Thyroid gland (tissue), 4 donors: ENCODE measurements at places on chromosomes 3 and 15. TPM values are rescaled to one million over a fixed set of nuclear protein-coding genes. Genes with fewer than 3 reads are reported as not detected.

DNA sequence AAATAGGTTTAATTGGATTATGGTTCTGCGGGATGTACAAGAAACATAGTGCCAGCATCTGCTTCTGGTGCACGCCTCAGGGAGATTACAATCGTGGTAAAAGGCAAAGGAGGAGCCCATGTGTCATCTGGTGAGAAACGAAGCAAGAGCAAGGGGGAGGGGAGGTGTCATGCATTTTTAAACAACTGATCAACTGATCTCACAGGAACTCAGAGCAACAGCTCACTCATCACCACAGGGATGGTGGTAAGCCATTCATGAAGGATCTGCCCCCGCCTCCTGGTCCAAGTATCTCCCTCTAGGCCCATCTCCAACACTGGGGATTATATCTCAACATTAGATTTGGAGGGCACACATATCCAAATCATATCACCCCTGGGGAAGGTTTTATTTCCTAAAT, 42.1 kb upstream of the FGF7 start:
- no peak for DNase-seq
- H3K4me1 ChIP-seq = no peaks in the 10 kb centered on the region
- H3K27me3 ChIP-seq = no peaks in the 10 kb centered on the region
- no peaks in the 10 kb centered on the region for H3K36me3 ChIP-seq

- DNase-seq = no peak
- no peak overlapping the region for H3K4me3 ChIP-seq
- H3K4me1 ChIP-seq = peaks cover 24% of the 10 kb centered on the region
- H3K36me3 ChIP-seq = no peaks in the 10 kb centered on the region
These were observed 12.9 kb downstream of the CCDC80 start for GRCh38 chr3:112627919-112628466.

- DNase-seq = no peak
- H3K4me3 ChIP-seq = no peak overlapping the region
- no peaks in the 10 kb centered on the region for H3K27me3 ChIP-seq
These were observed 436.5 kb upstream of the WNT5A start for GRCh38 chr3:55923626-55924025.

- DNase-seq = no peak
- no peaks in the 10 kb centered on the region for H3K36me3 ChIP-seq
- H3K4me3 ChIP-seq = no peak overlapping the region
These were observed 251.1 kb upstream of the CNTN4 start for GRCh38 chr3:1847571-1847970.

DNA sequence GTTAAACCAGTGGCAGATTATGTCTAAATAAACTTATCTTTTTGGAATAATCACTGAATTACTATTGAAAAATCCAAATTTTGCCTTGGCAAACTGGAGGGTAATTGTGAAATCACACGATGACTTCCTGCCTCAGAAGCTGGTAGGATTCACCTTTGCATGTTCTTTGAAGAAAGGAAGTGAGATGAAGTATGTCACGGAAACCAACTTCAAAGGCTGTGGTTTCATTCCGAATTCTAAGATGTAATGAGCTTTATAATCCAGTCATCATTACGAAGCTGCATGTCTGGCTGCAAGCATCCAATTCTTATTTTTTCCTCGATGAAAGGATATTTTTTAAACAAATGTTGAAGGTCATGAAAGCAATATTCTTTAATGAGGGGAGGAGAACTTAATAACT, 15.0 kb upstream of the ZBED2 start:
- no peak overlapping the region for H3K27ac ChIP-seq
- DNase-seq = no peak
- no peak overlapping the region for H3K4me3 ChIP-seq
- H3K36me3 ChIP-seq = no peaks in the 10 kb centered on the region
- no peaks in the 10 kb centered on the region for H3K27me3 ChIP-seq

Gene FGF12
- 5.6 TPM for total RNA-seq

Gene GOLGA6L10
- total RNA-seq = 1.9 TPM

- peaks cover 5% of the 10 kb centered on the region for H3K36me3 ChIP-seq
- no peak overlapping the region for H3K4me3 ChIP-seq
- H3K27ac ChIP-seq = no peak overlapping the region
- H3K27me3 ChIP-seq = no peaks in the 10 kb centered on the region
- no peak for DNase-seq
- H3K4me1 ChIP-seq = peaks cover 11% of the 10 kb centered on the region
These were observed 78.4 kb upstream of the LIMD1 start for GRCh38 chr3:45515999-45516725.

Gene LSMEM2
- total RNA-seq = not detected

- H3K27me3 ChIP-seq = no peaks in the 10 kb centered on the region
- H3K4me3 ChIP-seq = no peak overlapping the region
- no peak for DNase-seq
- H3K36me3 ChIP-seq = no peaks in the 10 kb centered on the region
- no peak overlapping the region for H3K27ac ChIP-seq
These were observed 17.4 kb upstream of the STARD5 start for GRCh38 chr15:81341351-81341750.

DNA sequence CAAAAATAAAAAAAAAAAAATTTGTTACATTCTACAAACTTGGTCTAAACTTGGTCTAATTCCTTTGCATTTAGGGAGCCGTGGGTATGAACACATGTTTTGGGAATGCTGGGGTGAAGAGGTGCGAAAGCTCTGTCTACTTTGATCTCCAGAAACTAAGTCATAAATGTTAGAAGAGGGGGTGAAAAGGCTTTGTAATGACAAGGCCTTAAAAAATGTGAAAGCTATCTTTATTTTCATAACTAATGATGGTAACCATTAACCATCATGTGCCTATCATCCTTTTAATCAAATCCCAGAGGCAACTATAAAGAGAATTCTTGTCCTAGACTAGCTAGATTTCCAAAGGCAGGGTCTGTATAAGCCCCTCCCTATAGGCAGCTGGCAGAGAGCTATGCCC, 60.9 kb downstream of the PRICKLE2 start:
- H3K4me1 ChIP-seq = peaks cover 64% of the 10 kb centered on the region
- no peaks in the 10 kb centered on the region for H3K36me3 ChIP-seq
- no peak overlapping the region for H3K4me3 ChIP-seq
- no peak for DNase-seq
- peak overlapping the region; percentile 62 for H3K27ac ChIP-seq

Gene CIB2
- 5.0 TPM for total RNA-seq

Gene SLC7A14
- total RNA-seq = 0.11 TPM

DNA sequence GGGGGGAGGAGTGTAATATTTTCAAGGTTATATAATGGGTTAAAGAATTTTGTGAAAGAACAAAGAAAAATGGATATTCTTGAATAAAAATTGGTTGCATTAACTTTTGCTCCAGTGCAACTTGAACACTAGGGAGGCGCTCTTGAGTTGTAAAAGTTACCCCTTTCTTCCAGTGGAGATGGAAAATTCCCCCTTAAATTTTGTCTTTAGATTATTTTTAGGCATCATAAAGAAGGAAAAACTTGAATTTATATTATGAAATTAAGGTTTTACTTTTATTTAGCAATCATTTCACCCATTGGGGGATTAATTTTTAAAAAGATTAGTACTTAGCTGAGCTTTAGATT, 550 bp upstream of the CHD2 start:
- H3K4me1 ChIP-seq = peaks cover 4% of the 10 kb centered on the region
- H3K27ac ChIP-seq = peak overlapping the region; percentile 100
- H3K36me3 ChIP-seq = peaks cover under 1% of the 10 kb centered on the region
- H3K4me3 ChIP-seq = no peak overlapping the region

Gene PFN2
- total RNA-seq = 112 TPM

Gene TRIM59
- 3.3 TPM for total RNA-seq

Gene GPR27
- 2.3 TPM for total RNA-seq

- H3K4me1 ChIP-seq = no peaks in the 10 kb centered on the region
- no peak overlapping the region for H3K4me3 ChIP-seq
- peak; percentile 14 for DNase-seq
- no peaks in the 10 kb centered on the region for H3K36me3 ChIP-seq
These were observed 102.5 kb upstream of the COL6A5 start for GRCh38 chr3:130242850-130243569.
